ENCODE measurements at places on chromosomes 1 and 21.
A peak's percentile ranks its signal among the peaks of the same experiment; 100 is the strongest.

DNA sequence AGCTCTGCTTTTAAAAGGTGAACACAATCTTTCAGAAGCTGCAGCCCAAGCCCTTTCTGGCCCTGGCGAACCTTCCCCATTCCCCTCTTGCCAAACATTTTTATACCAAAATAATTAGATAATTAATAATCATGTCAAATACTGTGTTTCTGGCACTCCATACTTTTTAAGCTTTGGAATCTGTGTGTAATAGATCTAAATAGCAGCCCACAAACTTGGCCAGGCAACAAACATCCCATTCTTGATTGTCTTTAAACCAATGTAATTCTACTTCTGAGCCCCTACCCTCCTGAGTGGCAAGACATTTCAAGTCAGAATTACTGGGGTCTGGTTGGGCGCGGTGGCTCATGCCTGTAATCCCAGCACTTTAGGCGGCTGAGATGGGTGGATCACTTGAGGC, 137.7 kb downstream of the NAV1 start:
- DNase-seq = no peak

DNA sequence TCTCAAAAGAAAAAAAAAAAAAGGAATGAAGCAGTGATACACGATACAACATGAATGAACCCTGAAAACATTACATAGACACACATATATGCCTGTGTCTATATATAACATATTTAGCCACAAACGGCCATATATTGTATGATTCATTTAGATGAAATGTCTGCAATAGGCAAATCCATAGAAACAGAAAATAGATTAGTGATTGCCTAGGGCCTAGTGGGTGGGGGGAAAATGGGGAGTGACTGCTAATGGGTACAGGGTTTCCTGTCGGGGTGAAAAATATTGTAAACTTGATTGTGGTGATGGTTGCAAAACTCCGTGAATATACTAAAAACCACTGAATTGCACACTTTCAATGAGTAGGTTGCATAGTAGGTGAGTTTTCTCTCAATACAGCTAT, 6.0 kb upstream of the H6PD start:
- DNase-seq = no peak

GRCh38 chr1:64474665-64475439, 4.9 kb downstream of the CACHD1 start:
- no peak for DNase-seq

DNA sequence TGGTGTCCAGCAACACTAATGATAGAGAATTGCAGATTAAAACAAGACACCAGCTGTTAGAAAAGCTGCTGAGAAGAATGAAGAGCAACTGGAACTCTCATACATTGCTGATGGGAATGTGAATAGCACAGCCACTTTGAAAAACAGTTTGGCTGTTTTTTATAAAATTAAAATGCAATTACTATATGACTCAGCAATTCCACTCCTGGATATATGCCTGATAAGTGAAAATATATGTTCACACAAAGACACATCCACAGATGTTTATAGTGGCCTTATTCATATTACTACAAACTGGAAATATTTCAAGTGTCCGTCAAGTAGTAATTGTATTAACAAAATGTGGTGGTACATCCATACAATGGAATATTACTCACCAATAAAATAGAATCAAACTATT, 99.7 kb upstream of the HAO2 start:
- no peak for DNase-seq

DNA sequence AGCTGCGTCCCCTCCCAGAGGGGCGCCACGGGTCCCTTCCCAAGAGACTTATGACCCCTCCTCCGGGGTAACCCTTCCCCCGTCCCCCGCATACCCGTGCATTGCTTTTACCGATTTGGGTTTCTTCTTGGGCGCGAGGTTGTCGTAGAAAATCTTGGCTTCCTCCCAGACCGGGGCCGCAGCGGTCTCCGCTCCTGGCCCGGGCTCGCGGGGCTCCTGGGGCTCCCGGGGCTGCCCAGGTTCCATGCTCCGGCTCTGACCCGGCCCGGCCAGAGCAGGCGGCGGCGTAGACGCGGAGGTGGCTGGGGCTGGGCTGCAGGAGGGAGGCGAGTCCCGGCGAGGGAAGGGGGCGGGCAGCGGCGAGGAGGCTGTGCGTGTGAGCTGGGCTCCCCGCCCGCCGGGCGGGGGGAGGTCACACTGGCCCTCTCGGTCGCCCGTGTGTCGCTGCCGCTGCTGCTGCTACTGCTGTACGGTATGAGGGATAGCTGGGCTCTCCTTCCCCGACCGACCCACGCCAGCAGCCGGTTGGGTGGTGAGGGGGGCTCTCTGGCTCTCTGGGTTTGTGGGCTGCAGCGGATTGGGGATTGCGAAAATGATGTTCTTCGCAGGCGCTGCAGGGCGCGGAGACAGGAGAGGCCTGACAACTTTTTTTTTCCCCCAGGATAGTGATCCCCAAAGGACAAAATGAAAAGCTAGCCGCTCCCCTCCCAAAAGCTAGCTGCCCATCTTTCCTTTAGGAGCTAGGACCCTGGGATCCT, at the start of gene NT5C1A:
TSS of gene NT5C1A (minus strand) at position 315 of the 758 bp plus-strand sequence. CDS start at position 246, 69 bp downstream.
- DNase-seq = peak; percentile 53

- DNase-seq = peak; percentile 65
Observed at GRCh38 chr21:42236693-42237092, 17.8 kb downstream of the ABCG1 start.

GRCh38 chr21:46229133-46229922, 754 bp upstream of the LSS start:
- DNase-seq = no peak

DNA sequence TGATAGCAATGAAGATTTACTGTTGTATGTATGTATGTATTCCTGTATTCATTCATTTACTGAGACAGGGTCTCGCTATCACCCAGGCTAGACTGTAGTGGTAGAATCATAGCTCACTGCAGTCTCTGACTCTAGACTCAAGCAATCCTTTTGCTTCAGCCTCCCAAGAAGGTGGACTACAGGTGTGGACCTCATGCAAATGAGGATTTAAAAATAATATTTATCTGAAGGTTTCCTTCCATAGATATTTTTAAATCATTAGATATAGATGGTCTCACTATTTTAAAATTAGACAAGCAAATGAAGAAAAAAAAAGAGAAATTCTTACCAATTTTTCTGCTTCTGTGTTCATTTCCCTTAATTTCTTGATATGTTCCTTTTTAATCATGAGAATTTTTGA, 27.0 kb downstream of the MIXL1 start:
- no peak for DNase-seq

DNA sequence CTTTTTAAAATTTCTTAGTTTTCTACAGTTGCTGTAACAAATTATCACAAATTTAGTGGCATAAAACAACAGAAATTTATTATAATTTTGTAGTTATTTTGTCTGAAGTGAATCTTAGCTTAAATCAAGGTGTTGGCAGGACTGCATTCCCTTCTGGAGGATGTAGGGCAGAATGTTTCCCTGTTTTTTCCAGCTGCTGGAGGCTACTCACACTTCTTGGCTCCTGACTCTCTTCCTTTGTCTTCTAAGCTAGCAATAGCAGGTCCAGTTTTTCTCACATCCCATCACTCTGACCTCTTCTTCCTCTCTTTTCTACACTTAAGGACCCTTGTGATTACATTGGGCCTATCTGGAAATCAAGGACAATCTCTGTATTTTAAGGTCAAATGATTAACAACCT, 84.1 kb downstream of the PKN2 start:
- DNase-seq = no peak

DNA sequence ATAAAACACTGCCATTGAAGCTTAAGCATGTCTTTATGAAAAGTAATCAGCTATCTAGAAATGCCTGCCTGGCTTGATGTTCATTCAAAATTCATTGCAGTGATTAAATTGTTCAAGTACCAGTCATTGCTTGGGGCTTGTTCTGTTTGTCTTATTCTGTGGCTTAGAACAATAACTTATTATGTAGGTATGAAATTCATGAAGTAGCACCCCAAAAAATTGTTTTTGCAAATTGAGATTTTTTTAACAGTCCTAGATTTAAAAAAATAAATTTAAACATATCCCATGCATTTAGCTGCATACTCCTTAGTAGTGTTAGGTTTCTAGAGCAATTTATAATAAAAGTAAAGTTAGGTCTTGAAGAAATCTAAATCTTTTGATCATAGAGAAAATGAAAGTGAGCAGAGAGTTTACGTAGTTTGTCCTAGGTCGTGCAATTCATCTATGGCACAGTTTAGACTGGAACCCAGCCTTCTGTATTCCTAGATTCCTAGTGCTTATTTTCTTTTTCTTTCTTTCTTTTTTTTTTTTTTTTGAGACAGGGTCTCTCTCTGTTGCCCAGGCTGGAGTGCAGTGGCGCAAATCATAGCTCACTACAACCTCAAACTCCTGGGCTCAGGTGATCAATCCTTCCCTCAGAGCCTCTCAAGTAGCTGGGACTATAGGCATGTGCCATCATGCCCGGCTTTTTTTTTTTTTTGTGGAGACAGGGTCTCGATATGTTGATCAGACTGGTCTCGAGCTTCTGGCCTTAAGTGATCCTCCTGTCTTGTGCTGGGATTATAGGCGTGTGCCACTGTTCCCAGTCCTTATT, 9.3 kb downstream of the MIER1 start:
- DNase-seq = no peak

GRCh38 chr1:10064416-10065343, 31.9 kb downstream of the UBE4B start:
- no peak for DNase-seq

DNA sequence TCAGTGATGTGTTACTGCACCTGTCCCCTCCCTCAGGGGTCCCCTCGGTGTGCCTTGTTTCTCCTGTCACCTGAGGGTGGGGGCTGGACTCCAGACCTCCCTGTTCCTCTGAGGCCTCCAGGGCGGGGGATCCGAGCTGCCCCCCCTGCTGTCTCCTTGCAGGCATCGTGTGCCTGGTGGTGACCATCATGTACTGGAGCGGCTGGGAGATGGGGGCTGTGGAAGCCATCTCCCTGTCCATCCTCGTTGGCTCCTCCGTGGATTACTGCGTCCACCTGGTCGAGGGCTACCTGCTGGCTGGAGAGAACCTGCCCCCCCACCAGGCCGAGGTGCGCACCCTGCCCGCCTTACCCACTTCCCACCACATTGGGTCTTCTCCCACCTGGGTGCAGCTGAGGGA, 56.4 kb downstream of the DISP3 start:
- DNase-seq = no peak

DNA sequence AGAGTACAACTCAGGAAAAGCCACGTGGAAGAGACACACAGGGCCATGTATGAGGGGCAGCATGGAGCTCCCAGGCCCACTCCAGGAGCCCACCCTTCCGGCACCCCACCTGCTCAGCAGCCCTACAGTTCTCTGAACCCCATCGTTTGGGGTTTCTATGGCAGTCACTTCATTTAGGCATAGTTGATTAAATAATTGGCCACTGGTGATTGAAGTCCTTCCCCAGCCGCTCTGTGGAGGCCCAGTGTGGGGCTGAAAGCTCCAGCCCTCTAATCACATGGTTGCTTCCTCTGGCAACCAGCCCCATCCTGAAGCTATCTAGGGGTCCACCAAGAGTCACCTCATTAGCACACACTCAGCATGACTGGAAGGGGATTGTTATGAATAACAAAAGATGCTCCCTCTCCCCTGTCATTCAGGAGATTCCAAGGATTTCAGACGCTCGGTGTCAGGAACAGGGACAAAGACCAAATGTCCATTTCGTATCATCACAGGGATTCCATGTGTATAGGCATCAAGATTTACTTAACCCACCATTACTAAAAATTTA, 12.2 kb upstream of the S100A7A start:
- no peak for DNase-seq

DNA sequence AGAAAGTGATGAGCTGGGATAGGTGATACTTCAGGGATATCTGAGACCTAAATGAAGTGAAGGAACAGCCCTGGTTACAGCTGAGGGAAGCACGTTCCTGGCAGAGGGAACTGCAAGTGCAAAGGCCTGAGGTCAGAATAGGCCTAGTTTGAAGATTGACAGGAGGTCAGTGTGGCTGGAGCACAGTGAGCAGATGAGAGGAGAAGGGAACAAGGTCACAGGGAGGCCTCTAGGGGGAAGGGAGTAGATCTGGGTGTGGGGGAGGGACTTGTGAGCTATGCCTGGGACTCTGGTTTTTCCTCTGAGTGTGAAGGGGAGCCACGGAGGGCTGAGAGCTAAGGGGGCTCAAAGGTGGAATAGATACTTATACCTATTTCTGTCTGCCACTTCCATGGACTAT, 736.4 kb downstream of the MATN1 start:
- DNase-seq = no peak

GRCh38 chr1:27634985-27635367, at the start of gene FGR:
Gene FGR (minus strand): TSS chr1:27635185. CDS start chr1:27623916, 11,269 bp downstream.
- no peak for DNase-seq

DNA sequence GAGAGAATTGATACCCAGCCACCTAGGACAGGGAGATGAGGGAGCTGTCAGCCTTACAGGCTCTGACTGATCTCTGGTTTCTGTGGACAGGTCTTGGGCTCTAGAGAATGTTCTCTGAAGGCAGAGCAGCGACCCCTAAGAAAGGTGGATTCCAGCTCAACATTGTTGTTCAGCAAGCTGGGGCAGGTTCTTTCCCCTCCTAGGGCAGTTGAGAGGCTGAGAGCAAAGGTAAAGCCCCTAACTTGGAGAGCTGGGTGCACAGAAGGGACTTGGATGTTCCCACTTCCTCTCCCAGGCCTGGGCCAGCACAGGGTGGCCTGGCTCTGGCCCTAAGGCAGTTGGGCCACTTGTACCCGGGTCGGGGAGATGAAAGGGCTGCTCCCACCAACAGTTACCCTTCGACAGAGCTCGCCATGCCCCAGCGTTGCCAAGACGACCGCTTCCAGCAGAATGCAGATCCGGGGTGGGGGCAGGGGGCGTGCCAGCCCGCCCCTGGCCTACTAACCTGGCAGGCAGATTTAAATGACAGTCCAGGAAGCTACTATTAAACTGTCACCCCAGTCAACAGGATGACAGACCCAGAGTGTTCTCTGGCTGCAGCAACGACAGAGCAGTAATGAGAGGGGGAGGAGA, 31.6 kb downstream of the LRP8 start:
- no peak for DNase-seq

- no peak for DNase-seq
Observed at GRCh38 chr1:56309065-56309464, 270.3 kb downstream of the PLPP3 start.

GRCh38 chr1:29319300-29320110, 83.2 kb downstream of the PTPRU start:
- no peak for DNase-seq

GRCh38 chr1:87077959-87078639, 163.7 kb downstream of the HS2ST1 start:
- DNase-seq = peak; percentile 68

DNA sequence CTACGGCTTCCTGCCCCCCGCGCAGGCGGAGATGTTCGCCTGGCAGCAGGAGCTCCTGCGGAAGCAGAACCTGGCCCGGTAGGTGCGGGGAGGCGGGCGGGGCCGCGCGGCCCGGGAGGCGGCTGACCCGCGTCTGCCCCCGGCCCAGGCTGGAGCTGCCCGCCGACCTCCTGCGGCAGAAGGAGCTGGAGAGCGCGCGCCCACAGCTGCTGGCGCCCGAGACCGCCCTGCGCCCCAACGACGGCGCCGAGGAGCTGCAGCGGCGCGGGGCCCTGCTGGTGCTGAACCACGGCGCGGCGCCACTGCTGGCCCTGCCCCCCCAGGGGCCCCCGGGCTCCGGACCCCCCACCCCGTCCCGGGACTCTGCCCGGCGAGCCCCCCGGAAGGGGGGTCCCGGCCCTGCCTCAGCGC, 16.6 kb downstream of the NOC2L start:
- no peak for DNase-seq

GRCh38 chr1:11463177-11463576, 15.8 kb upstream of the DISP3 start:
- no peak for DNase-seq

GRCh38 chr1:224217655-224218623, 34.9 kb downstream of the DEGS1 start:
- no peak for DNase-seq
